Astrocyte of the spinal cord (primary cell): ENCODE measurements at places on chromosomes 12 and 14.

DNA sequence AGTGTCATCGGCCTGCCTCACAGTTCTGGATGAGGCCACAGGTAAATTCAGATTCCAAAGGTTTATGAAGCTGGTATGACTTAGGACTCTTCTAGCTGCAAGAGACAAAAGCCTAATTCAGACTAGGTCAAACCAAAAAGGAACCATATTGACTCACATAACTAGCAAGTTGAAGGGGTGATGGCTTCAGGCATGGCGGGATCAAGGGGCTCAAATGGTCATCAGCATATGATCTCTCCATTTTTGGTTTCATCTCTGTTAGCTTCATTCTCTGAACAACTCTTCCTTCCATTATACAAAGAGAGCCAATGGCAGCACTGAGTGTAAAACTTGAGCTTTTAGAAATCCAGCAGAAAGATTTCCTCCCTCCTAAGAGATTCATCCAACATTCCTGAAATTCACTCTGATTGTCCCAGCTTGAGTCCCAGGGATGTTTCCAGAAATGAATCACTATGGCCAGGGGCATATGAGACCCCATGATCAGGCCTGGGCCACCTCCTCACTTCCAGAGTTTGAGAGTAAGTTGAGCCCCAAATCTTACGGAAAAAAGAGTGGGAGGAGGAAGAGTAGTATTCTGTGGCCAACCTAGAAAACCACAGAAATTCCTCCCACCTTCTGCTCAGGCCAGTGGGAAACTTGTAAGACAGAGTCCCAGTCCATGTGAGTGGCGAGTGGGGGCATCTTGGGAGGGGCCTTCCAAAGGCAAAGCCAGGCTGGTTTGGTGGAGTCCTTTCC lies 2.0 kb upstream of the MAP1LC3B2 start:
- DNase-seq: no peak

GRCh38 chr12:58639318-58639934 lies 280.9 kb downstream of the LRIG3 start:
- no peak for DNase-seq

GRCh38 chr14:104086661-104087461 lies 1.4 kb downstream of the ASPG start:
- DNase-seq: no peak

GRCh38 chr14:98445718-98446117 lies 826.3 kb downstream of the BCL11B start:
- no peak for DNase-seq

DNA sequence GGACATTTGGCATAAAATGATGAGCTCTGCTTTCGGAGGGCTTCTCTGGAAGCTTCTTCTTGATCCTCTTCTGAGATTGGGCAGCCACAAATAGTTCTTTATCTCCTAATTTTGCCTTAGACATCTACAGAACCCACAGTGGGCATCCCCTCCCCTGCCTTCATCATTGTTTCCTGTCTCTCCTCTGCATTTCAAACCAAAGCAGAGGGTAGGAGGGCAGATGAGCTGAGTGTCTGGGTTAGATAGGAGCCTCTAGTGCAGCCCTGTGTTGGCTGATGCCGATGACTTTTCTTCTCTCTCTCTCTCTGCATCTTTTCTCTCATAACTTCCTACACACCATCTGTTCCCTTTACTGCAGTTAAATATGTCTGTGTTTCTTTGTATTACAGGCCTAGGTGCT lies 8.5 kb upstream of the IL26 start:
- no peak for DNase-seq

DNA sequence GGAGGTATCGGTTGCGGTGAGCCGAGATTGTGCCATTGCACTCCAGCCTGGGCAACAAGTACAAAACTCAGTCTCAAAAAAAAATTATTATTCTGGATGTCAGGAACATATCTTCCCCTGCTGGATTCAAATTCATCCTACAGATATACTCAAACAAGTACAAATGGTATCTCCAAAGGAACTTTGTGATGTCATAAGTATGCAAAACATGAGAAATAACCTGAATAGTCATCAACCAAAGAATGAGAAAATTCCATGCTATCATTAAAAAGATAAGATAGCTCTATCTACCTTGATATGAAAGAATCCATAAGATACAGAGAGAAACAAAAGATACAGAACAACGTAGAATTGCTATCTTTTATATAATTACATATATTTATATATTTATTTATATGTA lies 67.7 kb downstream of the EEA1 start:
- no peak for DNase-seq
